ENCODE measurements at places on chromosomes 2 and 18. TPM values are rescaled to one million over a fixed set of nuclear protein-coding genes. Genes with fewer than 3 reads are reported as not detected.

The AFF3 gene
- 2.5 TPM for total RNA-seq

The SCN3A gene
- 0.72 TPM for total RNA-seq

The SLC4A5 gene
- total RNA-seq, result 1.8 TPM

The UGT1A4 gene
- not detected for total RNA-seq

The RASGRP3 gene
- total RNA-seq, result 42.2 TPM

The LIMS4 gene
- total RNA-seq, result 20.2 TPM

The LOXL3 gene
- total RNA-seq, result 12.4 TPM

The GRHL1 gene
- total RNA-seq, result 0.95 TPM

DNA sequence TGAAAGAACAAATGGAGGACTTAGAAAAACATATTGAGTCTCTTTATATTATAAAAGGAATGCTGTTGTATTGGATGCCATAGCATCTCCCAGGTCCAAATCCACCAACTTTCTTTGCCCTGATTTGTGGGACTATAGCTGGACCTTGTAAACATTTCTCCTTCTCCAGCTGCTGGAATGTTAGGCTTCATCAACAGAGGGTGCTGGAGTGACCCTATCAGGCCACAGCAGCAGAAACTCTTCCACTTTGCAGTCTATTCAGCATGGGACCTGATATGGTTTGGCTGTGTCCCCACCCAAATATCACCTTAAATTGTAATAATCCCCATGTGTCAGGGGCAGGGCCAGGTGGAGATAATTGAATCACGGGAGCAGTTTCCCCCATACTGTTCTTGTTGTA, 138.4 kb upstream of the ARL4C start:
- no peak for DNase-seq

DNA sequence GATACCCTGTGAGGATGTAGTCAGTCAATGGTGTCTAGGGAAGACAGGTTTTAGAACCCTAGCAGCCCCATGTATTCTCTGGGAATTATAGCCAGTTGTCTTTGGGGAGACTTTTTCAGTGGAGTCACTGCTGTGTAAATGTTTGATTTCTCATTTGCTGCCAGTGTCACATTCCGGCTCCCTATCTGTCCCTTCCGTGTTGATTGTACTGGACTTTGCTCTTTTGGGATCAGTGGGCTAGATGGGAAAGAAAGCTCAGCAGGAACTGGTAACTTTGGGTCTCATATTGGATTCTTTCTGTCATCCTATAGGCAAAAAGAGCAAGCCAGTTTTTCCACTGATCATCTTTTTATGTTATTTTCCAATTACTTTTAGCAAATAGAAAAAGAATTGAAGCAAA, 70.1 kb downstream of the GTF3C3 start:
- DNase-seq, result no peak

DNA sequence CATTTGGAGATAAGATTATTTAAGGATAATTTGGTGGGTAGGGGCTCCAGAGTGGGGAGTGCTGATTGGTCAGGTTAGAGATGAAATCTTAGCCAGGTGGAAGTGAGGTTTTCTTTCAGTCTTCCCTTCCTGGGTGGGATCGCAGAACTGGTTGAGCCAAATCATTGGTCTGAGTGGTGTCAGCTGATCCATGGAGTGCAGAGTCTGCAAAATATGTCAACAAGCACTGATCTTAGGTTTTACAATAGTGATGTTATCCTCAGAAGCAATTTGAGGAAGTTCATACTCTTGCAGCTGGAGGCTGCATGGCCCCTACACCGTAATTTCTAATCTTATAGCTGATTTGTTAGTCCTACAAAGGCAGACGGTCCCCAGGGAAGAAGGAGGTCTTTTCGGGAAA, 1483.4 kb upstream of the ZEB2 start:
- no peak for DNase-seq

- DNase-seq, result no peak
Observed at GRCh38 chr18:34097312-34097711, 127.4 kb downstream of the NOL4 start.

GRCh38 chr2:72803151-72803550, 22.7 kb downstream of the EXOC6B start:
- DNase-seq, result no peak

GRCh38 chr18:35322486-35323458, 21.4 kb downstream of the ZNF24 start:
- no peak for DNase-seq

DNA sequence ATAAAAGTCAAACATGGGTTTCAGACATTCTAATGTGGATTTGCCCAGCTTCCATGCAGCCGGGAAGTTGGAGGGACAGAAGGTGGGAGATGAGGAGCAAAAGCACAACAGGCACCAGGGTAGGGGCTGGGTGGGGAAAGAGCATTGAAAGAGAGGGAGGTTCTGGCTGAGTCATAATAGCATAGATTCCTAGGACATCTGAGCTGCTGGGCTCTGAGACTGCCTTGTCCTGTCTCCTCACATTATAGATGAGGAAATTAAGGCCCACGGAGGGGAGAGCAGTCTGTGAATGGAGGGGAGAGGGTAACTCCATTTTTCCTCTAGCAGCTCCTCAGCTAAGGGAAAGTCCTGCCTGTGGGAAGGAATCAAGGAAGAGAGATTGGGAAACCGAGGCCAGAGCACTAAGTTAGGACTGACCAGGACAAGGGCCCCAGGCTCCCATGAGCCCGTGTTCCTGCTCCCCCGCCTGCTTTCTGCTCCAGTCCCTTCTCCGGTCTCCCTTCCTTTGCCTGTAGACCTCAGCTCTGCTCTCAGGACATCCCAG, 26.2 kb downstream of the SH2D6 start:
- DNase-seq, result no peak

DNA sequence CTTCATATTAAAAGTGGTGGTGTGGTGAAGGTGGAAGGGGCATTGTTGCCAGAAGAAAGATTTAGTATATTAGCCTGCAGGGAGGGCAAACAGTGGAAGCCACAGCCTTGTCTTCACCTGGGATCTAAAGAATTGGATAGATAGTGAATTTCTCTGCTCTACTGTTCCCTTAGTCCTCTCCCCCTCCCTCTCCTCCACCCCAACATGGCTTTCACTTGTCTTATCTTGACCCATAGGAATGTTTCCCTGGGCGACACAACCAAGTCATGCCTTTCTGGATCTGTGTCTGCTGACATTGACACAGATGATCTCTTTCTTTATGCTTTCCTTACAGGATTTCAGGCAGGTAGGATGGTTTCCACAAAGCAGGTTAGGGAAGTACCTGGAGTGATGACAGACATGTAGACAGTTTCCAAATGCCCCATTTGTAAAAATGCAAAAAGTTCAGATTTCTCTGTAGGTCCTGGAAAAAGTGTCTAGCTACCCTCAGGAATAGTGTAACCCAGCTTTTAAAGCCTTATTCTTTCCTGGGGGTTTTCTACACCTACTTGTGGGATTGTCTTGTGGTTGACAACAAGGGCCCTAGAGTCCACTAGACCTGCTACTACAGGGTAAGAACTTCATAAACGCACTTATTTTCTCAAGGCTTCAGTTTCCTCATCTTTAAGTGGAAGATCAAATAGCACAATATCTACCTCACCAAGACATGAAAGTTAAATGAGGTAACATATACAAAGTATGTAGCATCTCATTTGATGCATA, 184.2 kb upstream of the SP5 start:
- DNase-seq, result no peak

DNA sequence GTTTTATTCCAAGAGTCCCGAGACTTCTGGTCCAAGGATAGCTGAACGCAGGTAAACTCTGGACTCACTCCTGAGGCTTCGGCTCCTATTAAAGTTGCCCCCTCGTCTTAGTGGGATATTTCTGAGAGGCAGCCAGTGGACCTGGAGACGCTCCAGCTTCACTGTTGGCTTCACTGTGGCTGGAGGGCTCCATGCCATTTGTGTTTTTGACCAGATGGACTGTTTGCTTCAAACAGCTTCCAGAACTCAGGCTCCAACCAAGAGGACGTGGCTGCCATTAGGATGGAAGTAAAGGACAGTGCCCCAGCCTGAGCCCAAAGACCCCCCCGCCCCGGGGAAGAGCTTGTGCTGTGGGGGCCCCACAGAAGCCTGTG, 94.4 kb upstream of the LDAH start:
- no peak for DNase-seq
